ENCODE measurements at places on chromosomes 2 and 18. TPM values are rescaled to one million over a fixed set of nuclear protein-coding genes. Genes with fewer than 3 reads are reported as not detected.

- no peak for DNase-seq
These were observed 57.4 kb downstream of the ATIC start for GRCh38 chr2:215369181-215369760.

GRCh38 chr18:11272516-11272915 is 123.1 kb upstream of the PIEZO2 start:
- DNase-seq, result no peak

DNA sequence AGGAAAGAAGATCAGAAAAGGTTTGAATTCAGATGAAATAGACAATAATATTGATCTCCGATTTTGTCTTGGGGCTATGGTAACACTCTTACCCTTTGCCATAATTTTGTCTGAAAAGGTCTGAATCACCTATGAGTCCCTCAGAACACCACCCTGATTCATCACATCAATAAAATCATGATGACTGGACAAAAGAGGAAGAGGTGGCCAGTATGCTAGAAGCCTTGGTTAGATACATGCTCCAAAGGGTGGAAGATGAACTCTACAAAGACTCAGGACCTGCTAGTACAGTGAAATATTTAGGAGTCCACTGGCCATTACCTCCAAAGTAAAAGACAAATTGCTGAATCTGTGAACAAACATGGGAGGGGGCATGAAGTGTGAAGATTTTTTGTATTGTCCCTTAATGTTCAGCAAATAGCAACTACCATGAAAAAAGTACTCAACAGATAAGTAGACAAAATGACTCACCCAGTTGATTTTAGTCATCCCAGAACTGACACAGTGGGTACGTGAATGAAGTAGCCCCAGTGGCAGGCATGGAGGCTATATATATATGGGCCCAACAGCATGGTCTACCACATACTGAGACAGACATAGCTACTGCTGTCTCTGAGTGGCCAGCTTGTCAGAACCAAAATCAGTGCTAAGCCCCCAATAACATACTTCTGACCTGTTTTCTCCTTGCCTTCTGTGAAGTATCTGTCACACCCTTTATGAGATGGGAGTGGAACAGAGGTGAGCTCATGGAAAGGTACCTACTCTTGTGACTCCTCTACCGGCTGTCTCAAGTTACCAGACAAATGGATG is 36.5 kb upstream of the GLS start:
- DNase-seq, result no peak

DNA sequence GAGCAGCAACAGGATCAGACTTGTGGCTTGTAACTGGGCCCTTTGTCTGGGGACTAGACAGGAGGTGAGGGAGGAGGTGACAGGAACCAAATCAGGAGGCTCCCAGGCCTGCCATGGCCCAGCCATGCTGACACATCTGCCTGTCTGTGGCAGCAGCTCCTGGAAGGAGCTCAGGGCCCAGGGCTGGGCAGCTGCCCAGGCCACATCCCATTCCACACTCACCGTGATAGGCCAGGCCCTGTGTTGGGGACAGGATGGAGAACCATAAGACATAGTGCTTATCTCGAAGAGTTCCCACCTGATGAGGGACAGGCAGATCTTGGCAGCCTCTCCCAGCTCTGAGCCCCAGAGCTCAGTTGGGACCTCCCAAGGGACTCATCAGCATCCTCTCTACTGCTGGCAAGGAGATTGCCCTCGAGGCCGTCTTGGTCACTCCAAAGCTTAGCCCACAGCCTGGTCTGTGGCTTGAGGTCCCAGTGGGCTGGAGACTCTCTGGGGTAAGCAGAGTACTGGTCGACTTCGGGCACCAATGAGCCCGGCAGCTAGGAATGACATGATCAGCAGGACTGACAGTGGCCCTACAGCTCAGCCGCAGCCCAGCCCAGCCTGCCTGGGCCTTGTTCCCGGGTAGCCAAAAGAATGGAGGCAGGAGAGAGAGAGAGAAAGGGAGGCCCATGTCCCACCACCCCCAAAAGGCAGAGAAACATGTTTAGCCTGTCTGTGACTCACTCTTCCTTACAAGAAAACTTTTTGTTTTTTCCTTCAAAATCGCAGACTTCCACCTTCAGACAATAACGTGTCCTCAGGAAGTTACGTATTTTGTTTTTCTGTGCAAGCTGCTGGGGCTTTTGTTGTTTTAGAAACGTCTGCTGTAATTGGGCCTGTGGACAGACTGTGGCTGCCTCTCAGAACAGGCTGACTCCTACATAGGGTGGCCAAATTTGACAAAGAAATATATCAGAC is 82.1 kb downstream of the HS1BP3 start:
- DNase-seq, result no peak

DNA sequence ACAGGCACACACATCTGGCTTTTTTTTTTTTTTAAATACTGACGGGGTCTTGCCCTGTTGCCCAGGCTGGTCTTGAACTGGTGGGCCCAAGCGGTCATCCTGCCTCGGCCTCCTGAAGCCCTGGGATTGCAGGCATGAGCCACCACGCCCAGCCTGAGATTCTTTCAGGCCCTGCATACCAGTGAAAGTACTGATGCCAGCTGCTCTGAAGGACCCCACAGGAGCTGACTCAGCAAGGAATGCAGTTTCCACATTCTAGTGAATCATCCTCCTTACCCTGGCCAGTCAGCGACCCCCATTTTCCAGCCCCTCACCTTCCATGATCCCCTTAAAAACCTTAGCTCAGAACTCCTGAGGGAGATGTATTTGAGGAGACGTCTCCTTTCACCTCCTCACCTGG is 5.8 kb upstream of the DTYMK start:
- DNase-seq, result no peak

DNA sequence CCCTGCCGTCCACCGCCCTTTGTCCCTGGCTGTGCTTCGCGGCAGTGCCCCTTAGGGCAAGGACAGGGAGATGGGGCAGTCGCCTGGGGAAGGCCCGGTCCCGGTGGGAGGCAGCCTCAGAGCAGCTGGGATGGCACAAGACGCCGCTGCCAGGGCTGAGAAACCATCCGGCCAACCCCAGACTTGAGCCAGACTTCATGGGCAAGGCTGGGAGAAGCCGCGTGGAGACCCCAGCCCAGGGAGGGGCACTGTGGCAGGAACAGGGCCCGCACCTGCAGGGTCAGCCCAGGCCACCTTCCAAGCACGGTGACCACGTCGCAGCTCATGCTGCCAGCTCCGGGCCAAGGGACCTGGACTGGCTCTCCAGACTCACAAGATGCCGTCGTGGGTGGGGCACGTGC is 84.0 kb downstream of the NFATC1 start:
- peak; percentile 39 for DNase-seq

- DNase-seq, result no peak
These were observed 17.8 kb downstream of the HNRNPLL start for GRCh38 chr2:38584881-38585280.

GRCh38 chr2:217953531-217953932 is 49.3 kb downstream of the TNS1 start:
- peak; percentile 36 for DNase-seq

GRCh38 chr2:71721669-71722068 is 268.3 kb downstream of the DYSF start:
- no peak for DNase-seq

DNA sequence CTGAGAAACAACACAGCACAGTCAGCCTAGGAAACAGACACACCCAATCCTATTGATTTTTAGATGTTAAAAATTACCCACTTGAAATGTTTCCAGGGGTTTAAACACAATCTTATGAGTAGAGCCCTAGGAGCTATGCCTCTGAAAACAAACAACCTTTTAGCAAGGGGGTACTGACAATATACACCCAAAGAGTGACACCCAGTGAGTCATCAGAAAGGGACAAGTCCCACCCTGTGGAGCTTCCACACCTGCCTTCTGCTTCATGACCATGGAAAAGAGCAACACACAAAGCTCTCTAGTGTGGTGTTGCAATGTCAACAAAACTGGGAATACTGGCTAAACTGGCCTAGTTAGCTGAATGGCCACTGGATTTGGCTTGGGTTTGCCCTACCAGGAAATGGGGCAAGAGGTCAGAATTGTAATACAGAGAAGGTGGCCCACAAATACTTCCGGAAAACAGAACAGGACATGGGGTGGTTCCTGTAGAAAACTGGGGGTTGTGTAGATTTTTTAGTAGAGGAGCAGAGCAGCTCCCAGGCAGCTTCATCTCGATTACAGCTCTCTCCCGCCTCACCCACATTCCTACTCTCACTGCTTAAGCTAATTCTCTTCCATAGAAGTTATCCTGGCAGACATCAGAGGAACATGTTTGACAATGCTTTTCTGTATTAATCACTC is 98.2 kb downstream of the GAREM1 start:
- no peak for DNase-seq

DNA sequence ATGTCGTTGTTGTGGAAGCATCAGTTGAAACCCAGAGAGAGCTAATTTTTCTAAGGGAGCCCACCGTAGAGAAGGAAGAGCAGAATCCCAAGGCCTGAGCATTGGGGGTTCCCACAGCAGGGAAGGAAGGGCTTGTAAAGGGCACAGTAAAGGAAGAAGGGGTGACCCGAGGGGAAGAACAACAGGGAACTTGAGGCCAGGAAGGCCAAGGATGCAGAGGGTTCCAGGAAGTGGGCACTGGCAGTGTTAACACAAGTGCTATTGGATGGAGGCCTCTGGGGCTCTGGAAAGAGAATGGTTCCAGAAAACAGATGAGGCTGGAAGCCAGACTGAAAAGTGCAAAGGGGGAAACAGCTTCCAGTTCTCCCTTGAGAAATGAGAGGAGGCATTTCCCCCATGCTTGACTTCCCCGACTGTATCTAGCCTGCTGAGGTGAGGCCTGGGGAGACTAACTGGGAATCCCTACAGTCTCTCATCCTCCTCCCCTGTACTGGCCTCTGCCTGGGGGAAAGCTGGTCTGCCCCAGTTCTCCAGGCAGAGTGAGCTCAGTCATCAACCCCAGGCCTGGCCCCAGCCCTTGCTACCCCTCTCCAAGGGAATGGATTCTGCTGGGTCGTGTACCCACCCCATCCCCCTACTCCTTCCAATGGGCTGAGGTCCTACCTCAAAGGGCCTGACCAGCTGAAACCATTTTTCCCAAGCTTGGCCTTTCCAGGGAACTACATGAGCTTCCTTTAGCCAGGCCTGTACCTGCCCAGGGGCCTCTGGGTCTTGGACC is 43.2 kb upstream of the MRPL33 start:
- no peak for DNase-seq

PROKR1 gene
- total RNA-seq, result not detected

HADHB gene
- 873 TPM for total RNA-seq

SLC9A2 gene
- total RNA-seq, result not detected

EPB41L3 gene
- total RNA-seq, result 17.2 TPM

ALLC gene
- total RNA-seq, result 0.25 TPM

RBKS gene
- 1.4 TPM for total RNA-seq

GNLY gene
- 2.3 TPM for total RNA-seq
